Right atrium auricular region (tissue), 2 donors: ENCODE measurements at places on chromosomes 13 and 19. TPM values are rescaled to one million over a fixed set of nuclear protein-coding genes. Genes with fewer than 3 reads are reported as not detected.

DNA sequence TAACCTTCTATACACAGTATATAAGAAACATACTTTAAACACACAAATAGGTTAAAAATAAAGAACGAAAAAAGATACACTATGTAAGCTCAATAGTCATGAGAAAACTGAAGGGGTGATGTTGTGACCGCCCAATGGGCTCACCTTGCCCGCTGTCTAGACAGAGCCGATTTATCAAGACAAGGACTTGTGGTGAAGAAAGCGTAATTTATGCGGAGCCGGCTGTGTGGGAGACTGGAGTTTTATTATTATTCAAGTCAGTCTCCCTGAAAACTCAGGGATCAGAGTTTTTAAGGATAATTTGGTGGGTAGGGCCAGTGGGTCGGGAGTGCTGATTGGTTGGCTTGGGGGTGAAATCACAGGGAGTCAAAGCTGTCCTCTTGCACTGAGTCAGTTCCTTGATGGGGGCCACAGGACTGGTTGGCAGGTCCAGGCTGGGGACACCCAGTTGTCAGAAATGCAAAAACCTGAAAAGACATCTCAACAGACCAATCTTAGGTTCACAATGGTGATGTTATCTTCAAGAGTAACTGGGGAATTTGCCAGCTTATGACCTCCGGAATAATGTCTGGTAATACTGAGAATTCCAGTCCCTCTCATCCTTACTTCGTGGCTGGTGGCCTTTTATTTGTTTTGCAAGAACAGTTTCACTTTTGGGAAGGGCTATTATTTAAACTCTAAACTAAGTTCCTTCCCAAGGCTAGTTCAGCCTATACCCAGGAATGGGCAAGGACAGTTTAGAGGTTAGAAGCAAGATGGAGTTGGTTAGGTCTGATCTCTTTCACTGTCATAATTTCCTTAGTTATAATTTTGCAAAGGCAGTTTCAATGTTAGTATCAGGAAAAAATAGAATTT, 96.6 kb downstream of the UBL3 start:
- DNase-seq = no peak

DNA sequence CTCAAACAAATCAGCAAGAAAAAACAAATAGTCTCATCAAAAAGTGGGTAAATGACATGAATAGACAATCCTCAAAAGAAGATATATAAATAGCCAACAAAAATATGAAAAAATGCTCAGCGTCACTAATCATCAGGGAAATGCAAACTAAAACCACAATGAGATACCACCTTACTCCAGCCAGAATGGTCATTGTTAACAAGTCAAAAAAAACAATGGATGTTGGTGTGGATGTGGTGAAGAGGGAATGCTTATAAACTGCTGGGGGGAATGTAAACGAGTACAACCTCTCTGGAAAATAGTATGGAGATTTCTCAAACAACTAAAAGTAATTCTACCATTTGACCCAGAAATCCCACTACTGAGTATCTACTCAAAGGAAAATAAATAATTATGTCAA, 239.2 kb upstream of the RFC3 start:
- no peak for DNase-seq

Gene ZNF155
- 3.4 TPM for total RNA-seq

- DNase-seq = no peak
Observed at GRCh38 chr19:19628501-19629134, 598 bp upstream of the LPAR2 start.

DNA sequence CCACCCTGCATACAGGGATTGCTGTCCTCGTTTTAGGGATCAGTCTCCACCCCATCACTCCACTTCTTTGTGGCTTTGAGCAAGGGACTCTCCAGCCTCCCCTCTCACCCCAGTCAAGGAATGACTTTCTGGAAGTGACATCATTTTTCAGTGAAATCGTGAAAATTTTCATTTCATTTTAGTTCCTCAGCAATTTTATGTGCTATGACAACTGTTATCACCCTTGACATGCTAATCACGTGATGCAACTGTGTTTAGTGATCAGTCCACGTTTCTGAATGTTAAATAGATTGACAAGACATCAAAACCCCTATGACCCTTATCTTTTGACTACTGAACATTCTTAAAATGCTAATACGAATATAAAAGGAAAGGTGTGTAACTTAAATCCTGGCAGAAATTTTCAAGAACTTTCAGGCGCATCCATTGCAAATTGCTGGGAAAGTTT, 8.0 kb downstream of the C19orf81 start:
- no peak for DNase-seq
